ENCODE measurements at places on chromosomes 13 and 19.

GRCh38 chr13:48585456-48585840, 52.6 kb upstream of the RCBTB2 start:
- DNase-seq: no peak

DNA sequence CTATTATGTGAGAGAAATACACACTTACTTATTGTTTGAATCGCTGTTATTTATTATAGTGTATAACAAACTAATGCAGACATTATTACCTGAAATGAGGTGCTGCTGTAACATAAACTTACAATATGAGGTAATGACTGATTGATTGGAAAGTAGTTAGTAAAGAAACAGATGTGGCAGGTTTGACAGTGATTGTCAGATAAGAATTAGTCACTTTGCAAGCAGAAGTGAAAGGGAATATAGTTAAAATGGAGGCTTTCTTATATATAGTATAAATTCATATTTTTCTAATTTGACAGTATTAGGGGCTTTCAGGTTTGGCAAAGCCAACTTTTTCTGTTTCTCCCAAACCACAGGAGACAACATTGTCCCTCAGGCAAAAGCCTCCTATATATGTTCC, 20.6 kb downstream of the MIR17HG start:
- no peak for DNase-seq

GRCh38 chr13:20190481-20191310, 2.0 kb downstream of the GJB2 start:
- DNase-seq: no peak

DNA sequence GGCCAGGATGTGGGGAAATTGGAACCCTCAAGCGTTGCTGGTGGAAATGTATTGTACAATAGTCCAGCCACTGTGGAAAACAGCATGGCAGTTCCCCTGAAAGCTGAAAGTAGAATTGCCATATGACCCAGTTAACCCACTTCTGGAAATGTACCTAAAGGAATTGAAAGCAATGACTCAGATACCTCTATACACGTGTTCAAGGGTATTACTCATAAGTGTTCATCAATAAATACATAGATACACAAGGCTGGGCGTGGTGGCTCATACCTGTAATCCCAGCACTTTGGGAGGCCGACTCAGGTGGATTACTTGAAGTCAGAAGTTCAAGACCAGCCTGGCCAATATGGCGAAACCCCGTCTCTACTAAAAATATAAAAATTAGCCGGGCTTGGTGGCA, 71.9 kb upstream of the IRS2 start:
- no peak for DNase-seq

- no peak for DNase-seq
Observed at GRCh38 chr13:95704510-95704909, 27.6 kb downstream of the DNAJC3 start.

DNA sequence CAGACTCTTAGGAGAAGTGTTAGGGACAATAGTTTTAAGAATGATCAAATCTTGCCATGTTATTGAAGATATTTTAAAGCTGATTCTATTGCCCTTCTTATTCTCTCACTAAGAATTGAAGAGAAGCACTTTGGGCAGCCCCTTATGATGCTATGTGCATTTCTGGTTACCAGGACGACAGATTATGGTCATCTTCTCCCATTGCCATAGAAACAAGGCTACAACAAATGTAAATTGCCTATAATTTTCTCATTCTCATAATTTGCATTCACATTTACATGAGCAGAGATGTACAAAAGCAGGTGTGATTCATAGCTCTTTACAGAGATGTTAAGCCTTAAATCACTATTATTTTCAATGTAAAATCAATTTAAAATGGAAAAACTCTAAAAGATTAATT, 137.3 kb upstream of the PCDH9 start:
- DNase-seq: no peak

DNA sequence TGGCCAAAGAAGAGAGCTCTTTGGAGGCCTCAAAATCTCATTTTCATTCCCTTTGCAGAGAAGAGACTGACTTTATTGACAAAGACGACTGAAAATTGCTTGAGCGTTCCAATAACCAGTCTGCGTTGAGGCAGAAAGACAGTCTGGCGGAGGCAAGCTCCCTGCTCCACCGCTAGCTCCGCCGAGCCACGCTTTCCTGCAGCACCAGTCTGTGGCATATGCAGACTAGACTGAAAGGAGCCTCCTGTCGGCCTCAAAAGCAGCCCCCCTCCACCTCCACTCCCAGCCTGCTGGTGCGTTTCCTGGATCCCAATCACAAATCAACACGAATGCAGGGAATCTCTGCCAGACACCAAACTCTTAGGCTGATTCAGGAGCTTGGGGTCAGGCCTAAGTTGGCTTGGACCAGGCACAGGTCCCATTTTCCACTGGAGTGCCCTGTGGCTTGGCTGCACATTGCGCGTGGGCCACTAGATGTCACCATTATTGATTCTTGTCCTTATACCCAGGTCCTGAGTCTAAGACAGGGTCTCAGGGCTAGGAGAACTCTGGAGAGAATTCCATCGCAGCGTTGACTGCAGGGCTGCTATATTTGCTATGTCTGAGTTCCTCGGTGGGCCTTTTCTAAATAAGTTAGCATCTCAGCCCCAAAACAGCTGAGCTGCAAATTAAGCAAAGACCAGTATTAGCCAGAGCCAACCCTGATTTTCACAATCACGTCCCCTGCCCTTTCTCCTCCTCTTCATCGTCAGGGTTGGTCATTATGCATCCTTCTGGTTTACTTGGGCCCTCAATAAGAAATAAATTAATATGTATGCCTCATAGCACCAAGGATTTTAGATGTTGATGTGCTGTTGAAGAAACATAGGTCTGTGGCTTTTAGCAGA, 5.2 kb upstream of the ZNF507 start:
- DNase-seq: peak; percentile 16

- DNase-seq: no peak
Observed at GRCh38 chr13:43333176-43333575, 309.8 kb downstream of the DNAJC15 start.

DNA sequence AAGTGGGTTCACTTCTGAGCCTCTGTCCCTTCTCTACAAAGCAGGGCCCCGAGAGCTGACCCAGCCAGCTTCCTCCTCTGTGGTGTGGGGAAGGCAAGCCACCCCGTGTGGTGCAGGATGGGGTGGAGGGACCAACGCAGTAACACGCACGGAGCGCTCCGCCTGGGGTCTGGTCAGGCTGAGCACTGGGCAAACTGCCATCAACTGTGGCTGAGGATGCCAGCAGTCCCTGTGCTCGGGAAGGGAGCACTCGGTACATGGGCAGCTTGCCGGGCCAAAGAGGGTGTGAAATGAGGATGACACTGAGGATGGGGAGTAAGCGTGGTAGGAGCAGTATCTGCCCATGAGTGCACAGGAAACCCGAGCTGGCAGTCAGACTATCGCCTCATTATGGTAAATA, 7.6 kb upstream of the GMIP start:
- DNase-seq: no peak

DNA sequence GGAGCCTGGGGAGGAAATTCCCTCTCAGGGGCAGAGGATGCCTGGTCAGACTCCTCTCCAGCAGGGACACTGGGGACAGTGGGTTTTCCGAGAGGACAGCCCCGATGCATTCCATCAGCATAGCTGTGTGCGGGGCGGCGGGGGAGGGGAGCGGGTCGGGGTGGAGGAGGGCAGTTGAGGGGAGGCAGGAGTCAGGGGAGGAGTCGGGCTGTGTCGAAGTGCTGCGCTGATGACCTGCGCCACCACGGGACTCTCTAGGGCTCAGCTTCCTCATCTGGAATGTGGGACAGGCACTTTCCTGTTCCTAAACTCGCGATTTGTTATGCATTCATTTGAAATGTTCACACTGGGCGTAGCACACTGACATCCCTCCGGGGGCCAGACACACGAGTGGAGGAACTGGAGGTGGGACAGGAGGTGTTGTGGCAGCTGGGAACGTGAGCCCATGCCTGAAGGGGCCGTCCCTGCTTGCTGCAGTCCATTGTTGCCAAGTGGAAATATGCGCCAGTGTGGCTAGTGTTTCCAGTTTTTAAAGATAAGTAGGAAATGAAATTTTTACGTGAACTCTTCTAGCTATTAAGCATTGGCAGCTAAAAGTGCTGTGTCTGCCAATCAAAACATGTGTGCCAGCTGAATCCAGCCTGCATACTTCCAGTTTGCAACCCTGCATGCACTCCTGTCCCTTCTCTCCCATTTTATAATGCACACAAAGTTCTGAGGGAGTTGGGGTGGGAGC, 43.3 kb downstream of the FLT1 start:
- DNase-seq: no peak

GRCh38 chr13:80590551-80590950, 249.6 kb upstream of the SPRY2 start:
- no peak for DNase-seq

- no peak for DNase-seq
Observed at GRCh38 chr13:95155093-95155492, 146.2 kb downstream of the ABCC4 start.

GRCh38 chr13:110042253-110042950, 256.0 kb upstream of the IRS2 start:
- no peak for DNase-seq

DNA sequence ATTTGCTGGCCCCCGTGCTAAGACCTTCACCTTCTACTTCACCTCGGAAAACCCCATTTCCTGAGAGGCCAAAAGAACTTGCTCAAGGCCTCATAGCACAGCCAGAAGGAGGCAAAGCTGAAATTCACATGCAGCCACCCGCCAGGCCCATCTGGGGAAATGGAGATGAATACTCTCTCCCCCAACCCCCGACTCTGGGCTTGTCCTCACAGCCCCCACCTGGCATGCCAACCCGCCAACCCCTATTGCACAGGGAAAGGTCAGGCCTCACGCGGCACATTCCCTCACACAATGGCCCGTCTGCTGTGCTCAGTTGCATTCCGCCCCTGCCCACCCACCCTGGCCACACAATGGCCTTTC, 3.2 kb downstream of the PRX start:
- DNase-seq: no peak

- no peak for DNase-seq
Observed at GRCh38 chr19:46848389-46848788, 2.3 kb downstream of the AP2S1 start.

DNA sequence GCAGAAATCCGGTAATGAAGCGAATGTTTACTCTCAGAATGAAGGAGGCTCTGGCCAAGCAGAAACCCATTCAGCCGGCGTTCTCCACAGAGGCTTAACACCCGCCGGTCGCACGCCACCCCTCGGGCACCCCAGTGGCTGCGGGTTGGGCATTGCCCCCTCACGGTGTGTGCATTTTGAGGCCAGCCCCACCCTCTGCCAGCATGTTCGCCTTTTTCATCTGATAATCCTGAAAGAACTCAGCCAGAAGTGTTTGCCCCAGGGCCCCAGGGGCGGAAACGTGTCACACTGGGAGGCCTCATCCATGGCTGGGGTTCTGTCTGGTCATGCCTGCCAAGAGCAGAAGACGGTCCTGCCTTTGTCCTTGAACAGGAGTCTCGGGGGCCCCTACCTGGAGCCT, 34.2 kb downstream of the COMP start:
- no peak for DNase-seq

GRCh38 chr19:36573895-36574720, 1.0 kb upstream of the ZNF529 start:
- DNase-seq: no peak

All from T-helper 9 cell (primary cell).